ENCODE measurements at places on chromosomes 1 and 21. TPM values are rescaled to one million over a fixed set of nuclear protein-coding genes. Genes with fewer than 3 reads are reported as not detected.

Gene SLAMF9
- not detected for total RNA-seq

Gene NBPF6
- not detected for total RNA-seq

Gene TNFSF4
- total RNA-seq: 2.8 TPM

DNA sequence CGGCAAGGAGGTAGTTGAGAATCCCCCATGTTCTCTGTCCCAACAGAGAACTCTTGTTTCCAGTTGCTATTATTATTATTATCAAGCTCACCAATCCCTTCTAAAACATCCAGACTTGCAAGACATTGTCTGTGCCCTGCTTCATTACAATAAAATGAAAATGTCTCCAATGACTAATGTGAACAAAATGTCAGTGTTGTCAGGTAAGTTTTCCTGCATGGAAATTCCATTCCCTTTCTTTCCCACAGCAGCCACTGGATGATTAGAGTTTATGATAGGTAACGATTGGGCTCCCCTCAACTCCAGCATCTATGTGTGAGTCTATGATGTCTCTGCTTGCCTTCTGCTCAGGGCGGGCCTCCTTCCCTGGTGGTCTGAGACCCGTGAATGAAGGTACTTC, 8.9 kb upstream of the DYRK1A start:
- no peak for DNase-seq

- no peak for DNase-seq
Measured at GRCh38 chr1:211933946-211934714, 101.2 kb downstream of the INTS7 start.

- DNase-seq: no peak
Measured at GRCh38 chr1:97551113-97551512, 369.7 kb downstream of the DPYD start.

DNA sequence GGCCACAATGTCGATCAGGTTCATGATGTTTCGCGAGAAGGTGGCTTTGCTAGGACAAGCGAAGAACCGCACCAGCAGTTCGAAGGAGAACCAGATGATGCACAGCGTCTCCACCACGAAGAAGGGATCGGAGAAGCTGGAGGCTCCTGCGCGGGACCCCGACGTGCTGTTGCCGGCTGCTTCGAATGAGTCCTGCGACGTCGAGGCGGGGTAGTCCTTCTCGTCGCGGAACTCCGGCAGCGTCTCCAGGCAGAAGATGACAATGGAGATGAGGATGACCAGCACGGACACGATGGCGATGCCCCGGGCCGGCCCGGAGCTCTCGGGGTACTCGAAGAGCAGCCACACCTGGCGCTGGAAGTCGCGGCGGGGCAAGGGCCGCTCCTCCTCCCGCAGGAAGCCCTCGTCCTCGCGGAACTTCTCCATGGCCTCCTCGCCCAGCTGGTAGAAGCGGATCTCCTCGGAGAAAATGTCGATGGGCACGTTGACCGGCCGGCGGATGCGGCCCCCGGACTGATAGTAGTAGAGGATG, 869 bp downstream of the KCNA3 start:
- no peak for DNase-seq

- no peak for DNase-seq
Measured at GRCh38 chr1:198669023-198669698, 30.3 kb downstream of the PTPRC start.

- no peak for DNase-seq
Measured at GRCh38 chr1:115332813-115333608, 5.0 kb downstream of the NGF start.

GRCh38 chr1:222081859-222082258, 340.0 kb upstream of the DUSP10 start:
- DNase-seq: no peak
